Fibroblast of upper back skin (primary cell): ENCODE measurements at places on chromosomes 2 and 18.

- DNase-seq: peak; percentile 80
Measured at GRCh38 chr18:8730080-8730827, 24.9 kb downstream of the MTCL1 start.

GRCh38 chr2:161745866-161746614 is 121.8 kb downstream of the SLC4A10 start:
- no peak for DNase-seq

- no peak for DNase-seq
Measured at GRCh38 chr2:16105669-16106281, 165.4 kb downstream of the MYCN start.

GRCh38 chr2:182824056-182824766 is 42.2 kb downstream of the FRZB start:
- no peak for DNase-seq
